ENCODE measurements at places on chromosomes 3 and 15. TPM values are rescaled to one million over a fixed set of nuclear protein-coding genes. Genes with fewer than 3 reads are reported as not detected.

The C3orf49 gene
- total RNA-seq: not detected

The FGD5 gene
- not detected for total RNA-seq

The SENP8 gene
- 3.9 TPM for total RNA-seq

DNA sequence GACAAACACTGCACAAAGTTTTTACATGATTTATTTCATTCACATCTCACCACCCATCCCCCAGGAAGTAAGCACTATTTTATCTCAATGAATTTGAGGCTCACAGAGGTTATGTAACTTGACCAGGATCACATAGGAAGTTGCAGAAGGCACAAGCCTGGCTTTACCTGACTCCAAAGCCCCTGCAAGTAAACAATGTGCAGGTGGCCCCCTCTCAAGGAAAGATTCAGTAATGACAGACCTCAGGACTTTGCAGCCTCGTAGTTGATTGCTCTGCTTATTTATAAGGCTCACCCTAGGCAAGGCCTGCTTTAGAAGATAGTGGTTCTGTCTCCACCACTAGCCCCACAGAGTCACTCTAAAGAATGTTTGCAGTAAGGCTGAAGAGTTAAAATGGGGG lies 79.8 kb upstream of the MDFIC2 start:
- no peak for DNase-seq

- DNase-seq: no peak
These were observed 200.5 kb downstream of the AKAP13 start for GRCh38 chr15:85580879-85581278.

GRCh38 chr15:25733036-25733855 lies 129.9 kb downstream of the ATP10A start:
- no peak for DNase-seq

- no peak for DNase-seq
These were observed 25.9 kb downstream of the CEMIP start for GRCh38 chr15:80804970-80805495.

- no peak for DNase-seq
These were observed 5.7 kb downstream of the MDFIC2 start for GRCh38 chr3:70306736-70307135.

DNA sequence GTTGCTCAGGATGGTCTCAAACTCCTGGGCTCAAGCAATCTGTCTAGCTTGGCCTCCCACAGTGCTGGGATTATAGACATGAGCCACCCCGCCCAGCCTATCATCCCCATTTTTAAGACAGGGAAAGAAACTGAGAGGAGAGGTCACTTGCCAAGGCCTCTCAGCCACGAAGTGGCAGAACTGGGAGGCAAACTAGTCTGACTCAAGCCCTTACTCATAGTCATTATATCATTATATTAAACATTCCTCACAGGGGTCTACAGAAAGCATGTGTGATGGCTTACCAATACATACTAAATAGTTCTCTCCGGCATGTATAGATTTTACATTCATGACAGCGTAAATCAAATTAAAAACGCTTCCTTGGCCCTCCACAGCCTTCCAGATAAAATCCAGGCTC lies 62.0 kb upstream of the ZBTB38 start:
- no peak for DNase-seq

- peak; percentile 11 for DNase-seq
These were observed 21.7 kb upstream of the TBC1D21 start for GRCh38 chr15:73851689-73852088.

All from HFFc6 (cell line).